ENCODE measurements at places on chromosomes 2 and 18.

DNA sequence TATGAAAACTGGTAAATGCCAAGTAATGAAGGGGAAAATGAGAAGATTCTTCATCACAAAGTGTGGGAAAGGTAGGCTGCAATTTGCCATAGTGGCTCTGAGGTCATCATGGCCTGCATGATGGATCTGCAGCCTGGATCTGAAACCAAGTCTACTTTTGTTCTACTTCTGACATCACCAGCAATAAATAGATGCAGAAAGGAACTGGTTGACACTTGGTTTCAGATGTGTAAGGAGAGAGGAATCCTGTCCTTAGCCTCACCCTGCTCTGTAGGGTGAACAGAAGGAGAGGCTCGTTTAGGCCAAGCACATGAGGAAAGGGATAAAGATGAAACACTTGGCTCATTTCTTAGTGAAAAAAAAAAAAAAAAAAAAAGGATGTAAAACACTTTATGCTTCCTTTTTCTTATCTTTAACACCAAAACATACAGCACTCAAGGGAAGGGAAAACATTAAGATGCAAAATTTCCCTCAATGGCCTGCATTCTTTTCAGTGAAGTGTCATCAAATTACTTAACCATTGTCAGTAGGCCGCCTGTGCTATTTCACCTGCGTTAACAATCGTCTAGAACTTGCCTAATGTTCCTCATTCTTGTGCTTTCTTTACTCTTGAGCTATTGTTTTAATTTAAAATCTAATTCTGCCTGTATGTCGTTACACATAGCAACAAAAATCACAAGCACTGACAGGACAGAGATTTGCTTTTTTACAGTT is 3.9 kb downstream of the NEB start:
- DNase-seq, result no peak

DNA sequence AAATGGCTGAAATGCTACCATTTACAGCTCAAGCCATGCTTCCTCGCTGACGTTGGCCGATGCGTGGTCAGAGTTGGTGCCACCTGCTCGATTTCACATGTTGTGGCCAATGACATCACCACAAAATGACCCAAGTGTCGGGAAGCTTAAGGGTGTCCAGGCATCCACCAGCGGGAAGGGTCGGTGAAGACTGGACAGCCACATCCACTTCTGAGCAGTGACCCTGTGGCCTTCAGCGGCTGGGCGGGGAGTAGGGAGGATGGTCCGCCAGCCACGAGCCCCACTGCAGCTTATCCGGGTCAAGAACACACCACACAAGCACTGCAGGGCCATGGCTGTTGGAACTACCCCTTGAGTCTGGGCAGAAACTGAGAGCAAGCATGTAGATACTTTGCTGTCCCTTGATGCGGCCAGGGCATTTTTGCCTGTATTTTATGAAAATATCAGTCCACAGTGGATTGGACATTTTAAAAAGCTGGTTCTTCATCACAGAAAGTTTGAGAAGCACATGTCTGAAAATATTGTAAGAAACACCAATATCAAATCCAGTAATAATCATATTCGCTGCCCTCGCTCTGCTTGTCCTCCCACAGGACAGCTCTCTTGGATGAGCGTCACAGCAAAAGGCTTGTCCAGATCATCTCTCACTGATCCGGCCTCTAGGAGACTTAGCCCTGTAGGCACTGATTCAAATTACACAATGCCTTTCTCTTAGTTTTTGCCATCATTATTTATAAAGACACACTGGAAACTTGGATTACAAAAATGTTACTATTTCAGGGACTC is 174.0 kb downstream of the TWIST2 start:
- DNase-seq, result no peak

GRCh38 chr2:181546086-181546485 is 88.9 kb downstream of the ITGA4 start:
- no peak for DNase-seq

DNA sequence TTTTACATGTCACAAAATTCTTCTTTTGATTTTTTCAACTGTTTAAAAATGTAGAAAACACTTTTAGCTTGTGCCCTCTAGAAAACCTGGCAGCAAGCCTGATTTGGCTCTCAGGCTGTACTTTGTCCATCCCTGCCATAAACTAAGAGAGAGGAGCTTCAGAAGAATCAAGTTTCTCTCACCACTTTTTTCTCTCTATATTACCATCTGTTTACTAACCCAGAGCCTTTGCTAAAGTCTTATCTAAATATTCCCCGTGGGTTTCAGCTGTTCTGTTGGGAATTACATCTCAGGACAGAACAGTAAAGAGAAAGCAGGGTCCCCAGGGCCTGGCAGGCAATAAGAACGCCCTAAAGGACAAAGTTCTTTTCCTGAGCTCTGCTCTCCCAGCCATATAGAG is 409.1 kb upstream of the CRIM1 start:
- no peak for DNase-seq

DNA sequence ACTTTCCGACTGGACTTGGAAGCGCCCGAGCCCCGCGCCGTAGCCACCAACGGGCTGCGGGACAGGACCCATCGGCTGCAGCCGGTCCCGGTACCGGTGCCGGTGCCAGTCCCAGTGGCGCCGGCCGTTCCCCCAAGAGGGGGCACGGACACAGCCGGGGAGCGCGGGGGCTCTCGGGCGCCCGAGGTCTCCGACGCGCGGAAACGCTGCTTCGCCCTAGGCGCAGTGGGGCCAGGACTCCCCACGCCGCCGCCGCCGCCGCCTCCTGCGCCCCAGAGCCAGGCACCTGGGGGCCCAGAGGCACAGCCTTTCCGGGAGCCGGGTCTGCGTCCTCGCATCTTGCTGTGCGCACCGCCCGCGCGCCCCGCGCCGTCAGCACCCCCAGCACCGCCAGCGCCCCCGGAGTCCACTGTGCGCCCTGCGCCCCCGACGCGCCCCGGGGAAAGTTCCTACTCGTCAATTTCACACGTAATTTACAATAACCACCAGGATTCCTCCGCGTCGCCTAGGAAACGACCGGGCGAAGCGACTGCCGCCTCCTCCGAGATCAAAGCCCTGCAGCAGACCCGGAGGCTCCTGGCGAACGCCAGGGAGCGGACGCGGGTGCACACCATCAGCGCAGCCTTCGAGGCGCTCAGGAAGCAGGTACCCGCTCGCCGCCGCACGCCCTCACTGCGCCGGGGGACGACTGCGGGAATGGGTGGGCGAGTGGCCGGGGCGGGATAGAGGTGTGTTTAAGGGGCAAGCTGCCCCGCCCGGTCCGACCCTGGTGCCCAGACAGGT is 713 bp downstream of the ATOH8 start:
- peak; percentile 84 for DNase-seq

DNA sequence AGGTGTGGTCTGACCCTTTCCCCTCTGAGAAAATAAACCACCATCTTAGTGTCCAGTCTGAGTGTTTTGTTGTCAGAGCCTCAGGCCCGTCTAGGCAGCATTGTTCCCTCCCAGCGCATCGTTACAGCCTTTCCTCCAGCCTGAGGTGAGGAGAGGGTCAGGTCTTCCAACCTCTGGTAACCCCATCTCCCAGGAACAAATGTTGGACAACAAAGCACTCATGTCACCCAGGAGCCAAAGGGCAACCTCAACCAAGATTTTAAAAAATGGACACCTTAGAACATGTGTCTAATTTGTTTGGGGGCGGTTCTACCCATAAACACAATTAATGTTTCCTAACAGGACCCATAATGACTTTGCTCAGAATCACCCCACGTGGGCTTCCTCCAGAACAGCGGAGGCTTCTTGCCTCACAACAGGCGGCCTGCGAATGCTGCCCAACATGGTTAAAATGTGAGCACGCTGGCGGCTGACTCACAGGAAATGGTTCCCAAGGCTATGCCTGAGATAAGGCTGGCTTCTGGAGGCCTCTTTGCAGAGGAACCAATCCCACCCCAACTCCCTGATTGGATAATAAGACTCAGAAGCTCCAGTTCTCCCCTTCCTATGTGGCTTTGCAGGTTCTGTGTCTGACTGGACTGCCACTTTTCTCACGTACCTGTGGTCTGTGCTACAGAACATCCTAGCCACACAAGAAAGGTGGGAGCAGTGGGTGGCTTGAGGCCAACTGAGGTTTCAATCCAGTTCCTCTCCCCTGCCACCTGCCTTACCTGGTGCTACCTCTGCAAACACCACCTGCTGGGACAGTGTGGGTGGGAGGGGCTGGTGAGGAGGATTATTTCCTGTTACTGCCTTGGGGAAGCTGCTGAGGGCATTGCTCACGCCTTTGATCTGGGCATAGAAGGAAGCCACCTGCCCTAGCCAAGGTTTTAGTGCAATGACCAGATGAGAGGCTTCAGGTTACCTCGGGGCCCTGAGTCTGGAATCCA is 108.8 kb downstream of the B3GNT2 start:
- peak; percentile 83 for DNase-seq

DNA sequence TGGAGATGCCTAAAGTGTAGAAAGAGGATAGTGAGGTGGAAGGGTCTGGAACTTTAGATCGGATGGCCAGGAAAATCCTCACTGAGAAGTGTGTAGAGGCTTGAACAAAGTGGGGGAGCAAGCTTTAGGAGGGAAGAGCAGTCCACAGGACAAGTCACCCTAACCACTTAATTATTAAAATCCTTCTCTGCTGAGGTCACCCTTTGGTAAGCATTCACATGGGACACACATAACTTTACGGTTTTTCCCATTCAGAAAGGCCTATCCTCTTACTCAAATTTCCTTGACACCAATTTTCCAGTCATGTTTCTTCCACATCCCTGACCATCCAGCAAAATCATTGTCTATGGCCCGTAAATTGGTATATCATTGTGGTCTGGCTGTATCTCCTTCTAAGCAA is 31.0 kb upstream of the ZEB2 start:
- DNase-seq, result no peak

DNA sequence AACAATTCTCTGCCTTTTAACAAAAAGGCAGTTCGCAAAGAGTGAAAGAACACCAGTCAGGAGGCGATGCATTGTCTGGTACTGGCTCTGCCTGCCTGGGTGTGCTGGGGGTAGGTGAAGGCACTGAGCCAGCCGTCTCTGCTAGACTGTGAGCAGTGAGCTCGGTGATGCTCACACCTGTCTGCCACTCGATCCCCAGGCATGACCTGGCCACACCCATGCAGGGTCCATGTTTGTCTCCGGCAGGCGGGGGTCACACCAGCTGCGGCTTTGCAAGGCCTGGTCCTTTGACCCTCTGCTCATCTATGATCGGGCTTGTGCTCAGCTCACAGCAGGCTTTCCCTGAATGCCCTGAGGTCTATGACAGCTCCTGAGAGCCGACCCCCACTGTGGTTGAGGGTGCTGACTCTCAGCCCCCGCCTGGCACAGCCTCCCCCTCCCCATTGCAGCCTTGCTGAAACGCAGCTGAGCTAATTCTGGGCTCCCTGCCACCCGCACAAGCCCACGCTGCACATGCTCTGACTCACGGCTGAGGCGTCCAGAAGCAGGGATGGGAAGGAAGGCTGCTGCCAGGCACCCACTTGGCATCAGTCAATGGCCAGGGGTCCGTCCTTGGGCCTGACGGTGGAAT is 23.7 kb downstream of the CRACDL start:
- DNase-seq, result no peak

DNA sequence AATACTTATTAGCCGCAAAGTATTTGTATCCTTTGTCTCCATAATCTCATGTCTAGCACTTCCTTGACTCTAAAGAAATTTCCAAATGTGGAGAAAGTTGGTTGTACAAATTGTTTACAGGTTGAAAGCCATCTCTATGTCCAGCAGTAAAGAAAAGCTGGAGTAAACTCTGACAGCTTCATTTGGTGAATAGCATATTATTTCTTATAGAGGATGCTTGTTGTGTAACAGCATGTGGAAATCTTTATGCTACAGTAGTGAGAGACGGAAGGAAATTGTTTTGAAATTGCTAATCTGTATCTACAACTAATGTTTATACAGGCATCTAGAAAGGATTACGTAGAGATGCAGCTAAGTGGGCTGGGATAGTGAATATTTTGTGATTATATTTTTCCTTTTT is 78.5 kb downstream of the UGGT1 start:
- DNase-seq, result no peak

DNA sequence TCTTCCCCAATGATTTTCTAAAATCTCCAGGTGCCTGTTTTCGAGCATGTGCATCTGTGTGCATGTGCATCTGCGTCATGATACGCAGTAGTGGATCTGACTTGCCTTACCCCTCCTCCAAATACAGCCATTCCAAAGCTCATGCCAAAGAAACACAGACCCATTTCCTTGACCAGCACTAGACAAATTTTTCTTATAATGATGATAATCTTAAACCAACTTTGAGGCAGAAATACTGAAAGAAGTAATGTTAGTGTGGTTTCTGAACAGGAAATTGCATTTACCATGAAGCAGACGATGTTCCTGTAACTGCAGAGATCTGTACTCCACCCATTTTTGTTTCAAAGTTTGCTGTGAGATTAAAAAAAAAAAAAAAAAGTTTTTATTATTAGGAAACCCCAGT is 25.6 kb downstream of the CYTIP start:
- DNase-seq, result no peak

- DNase-seq, result no peak
Observed at GRCh38 chr18:48279312-48279711, 129.9 kb downstream of the ZBTB7C start.

DNA sequence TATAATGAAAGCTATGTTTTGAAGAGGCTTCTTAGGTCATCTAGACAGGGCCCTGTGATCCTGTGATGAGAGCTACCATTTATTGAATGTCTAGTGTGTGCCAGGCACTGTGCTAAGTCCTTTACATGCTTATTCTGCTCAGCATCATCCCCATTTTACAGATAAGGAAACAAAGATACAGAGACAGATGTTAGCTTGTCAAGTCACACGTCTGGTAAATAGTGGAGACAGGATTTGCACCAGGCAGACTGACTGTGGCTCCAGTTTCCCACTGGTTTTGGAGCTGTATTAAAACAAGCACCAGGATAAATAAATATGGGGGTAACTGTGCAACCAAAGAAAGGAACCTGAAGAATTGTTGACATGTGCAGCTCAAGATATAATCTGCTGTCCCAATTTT is 19.2 kb upstream of the EML6 start:
- DNase-seq, result no peak

DNA sequence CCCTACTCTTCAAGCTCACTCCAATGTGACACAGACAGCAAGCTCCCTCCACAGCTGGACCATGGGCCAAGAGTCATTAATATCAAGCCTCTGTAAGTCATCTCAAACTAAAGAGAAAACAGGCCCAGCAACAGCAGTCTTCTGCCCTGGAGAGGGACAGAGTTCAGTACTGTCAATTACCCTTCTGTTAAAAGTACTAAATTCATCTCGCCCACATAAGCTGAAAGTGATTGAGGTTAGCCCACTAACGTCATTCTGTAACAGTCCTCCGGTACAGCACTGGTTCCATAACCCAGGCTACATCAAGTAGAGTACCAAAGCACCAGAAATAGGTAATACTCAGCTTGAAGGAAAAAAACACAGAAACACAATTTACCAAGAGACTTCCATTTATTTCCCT is 25.9 kb downstream of the THADA start:
- DNase-seq, result no peak

DNA sequence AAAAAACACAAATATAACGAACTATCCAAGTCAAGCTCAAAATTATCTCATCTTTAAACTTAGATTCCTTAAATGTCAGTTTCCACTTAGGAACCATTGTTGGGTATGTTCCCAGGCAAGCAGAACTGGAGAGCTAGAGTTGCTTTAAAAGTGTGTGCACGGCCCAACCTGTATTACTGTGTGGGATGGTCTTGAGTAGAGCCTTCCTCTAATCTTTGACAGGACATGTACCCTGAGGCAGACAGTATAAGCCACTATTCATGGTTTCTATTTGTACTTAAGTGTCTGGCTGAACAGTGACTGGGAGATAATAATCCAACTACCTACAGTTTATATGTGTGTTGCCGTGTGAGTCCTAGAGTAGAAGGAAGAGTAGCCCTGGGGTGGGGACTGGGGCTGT is 239.7 kb downstream of the GPD2 start:
- DNase-seq, result no peak

All from right cardiac atrium (tissue), 5 donors.